ENCODE measurements at places on chromosomes 3 and 15.

- DNase-seq, result no peak
Measured at GRCh38 chr15:32685576-32685975, 32.2 kb upstream of the GREM1 start.

DNA sequence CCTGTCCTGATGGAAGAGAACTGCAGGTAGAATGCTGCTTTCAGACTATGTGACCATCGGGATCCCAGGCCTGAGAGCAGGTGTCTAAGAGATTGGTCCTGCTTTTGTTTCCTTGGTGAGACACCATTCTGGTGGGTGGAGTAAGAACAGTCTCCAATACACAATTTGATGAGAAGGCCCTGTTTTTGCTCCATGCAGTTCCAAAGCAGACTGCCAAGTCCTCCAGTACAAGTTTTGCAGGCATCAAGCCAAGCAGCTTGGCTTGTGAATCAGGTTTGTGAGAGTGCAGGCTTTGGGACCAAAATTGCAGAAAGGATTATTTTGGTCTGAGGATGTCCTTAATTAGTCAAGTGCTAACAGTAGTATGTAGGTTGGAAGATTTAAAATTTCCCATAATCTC is 381.6 kb downstream of the FOXP1 start:
- no peak for DNase-seq

DNA sequence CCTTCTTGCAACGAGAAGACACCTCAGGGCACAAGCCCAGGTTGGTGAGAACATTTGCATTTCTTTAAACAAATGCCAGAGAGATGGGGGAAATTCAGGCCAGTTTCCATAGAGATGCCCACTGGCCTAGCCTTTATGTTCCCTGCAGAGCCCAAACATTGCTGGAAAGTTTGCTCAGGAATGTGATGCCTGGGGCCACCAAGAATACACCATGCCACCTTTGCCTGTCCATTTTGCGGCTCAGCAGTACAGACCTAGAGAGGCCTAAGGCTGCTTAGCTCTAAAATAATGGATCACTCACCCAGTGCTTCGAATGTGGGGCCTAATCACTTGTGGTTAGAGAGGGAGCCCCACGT is 210.0 kb downstream of the RPLP1 start:
- no peak for DNase-seq

DNA sequence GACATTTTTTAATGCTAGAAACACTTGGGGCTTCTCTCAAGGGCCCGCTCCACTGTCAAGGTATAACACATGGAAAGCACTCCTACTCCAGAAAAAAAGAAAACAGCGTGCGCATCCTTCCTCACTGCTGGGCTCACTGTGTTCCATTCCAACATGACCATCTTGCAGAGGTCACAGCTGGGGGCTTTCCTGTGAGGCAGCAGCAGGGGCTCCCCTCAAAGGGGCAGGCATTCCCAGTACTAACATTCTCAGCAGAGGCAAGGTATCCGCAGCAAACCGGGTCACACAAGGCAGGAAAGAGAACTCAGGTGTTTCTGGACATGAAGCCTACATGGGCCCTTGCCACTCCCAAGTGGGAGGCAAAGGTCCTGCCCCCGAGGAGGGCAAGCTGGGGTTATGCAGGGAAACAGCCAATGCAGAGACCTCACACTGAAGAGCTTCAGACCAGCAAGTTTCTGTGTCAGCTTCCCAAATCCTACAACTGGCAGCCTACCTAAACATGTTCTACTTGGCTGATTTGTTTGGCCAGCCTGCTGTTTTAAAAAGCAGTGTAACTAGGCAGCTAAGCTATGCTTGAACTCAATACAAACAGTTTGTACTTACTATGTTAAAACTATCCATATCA is 6.4 kb downstream of the BDH1 start:
- no peak for DNase-seq

GRCh38 chr3:191290311-191291025 is 38.7 kb upstream of the CCDC50 start:
- DNase-seq, result peak; percentile 20

DNA sequence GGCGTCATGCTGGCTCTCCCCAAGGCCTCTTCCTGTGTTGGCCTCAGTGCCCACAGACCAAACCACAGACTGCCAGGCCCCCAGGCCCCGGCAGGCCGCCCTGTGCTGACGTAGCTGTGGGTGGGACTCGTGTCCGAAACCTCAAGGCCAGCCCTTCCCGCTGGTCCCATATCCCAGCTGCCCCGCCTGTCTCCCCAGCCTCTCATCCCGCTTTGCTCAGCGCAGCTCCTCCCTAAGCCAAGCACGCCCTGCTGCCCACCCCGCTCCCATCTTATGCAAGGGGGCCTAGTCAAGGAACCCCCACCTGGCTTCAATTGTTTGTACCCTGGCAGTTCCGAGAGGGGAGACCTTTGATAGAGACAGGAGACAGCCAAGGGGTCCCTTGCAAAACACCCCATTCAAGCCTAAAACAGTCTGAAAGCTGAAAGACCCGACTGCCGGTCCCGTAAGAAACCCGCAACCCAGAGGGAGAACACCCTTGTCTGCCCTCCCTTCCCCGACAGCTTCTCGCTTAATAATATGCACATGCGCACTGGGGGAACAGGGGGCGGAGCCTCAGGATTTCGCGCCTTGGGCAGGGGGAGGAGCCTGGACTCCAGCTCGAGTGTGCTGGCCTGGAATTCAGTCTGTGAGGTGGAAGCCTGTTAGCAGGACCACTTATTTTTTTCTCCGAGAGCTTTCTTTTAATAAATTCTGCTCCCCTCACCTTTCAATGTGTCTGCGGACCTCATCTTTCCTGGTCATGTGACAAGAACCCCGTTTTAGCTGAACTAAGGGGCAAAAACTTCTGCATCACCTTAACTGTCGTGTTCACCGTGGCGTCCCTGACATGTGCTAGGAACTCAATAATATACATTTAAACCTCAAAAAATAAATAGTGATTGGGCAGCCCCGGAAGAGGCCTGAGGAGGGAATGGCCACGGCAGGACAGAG is 17.2 kb downstream of the TNFAIP8L3 start:
- DNase-seq, result peak; percentile 62

Measured in inflammatory macrophage (primary cell).